ENCODE measurements at places on chromosomes 6 and 20.

GRCh38 chr6:158808941-158809678 lies 10.1 kb downstream of the EZR start:
- no peak for DNase-seq

DNA sequence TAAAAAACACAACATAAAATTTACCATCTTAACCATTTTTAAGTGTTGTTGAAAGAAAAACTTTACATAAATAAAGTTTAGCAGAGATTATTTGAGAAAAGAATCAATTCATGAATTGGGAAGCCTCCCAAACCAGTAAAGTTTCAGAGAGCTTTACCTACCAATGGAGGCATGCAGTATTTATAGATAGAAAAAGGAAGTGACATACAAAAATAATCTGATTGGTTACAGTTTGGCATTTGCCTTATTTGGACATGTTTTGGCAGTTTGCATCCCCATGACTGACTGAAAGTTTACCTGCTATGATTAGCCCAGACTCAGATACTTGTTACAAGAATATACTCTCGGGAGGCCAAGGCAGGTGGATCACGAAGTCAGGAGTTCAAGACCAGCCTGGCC lies 3.7 kb upstream of the CMTR1 start:
- no peak for DNase-seq

GRCh38 chr6:55131616-55132015 lies 42.7 kb upstream of the HCRTR2 start:
- DNase-seq = no peak

- DNase-seq = no peak
These were observed 214.4 kb downstream of the ZNF217 start for GRCh38 chr20:53379014-53379832.

- DNase-seq = no peak
These were observed 31.4 kb downstream of the TMEM181 start for GRCh38 chr6:158591134-158591809.

All from omental fat pad (tissue), 4 donors.